ENCODE measurements at places on chromosomes 3 and 15.

DNA sequence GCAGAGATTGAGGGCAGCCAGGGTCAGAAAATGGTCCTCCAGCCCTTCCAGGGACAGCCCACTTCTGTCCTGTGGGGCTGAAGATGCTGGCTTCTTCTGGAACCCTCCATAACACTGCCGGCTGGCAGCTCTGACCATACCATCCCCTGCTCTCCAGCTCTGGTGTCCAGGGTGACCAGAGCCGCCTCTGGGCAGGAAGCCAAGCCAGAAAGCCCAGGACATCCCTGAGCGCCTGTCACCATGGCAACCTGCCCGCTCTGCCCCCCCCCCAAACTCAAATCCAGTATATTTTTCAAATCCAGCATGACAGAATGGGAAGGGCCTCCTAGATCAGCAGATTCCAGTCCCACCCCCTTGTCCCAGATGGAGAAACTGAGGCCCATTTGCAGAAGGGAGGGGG, 420 bp upstream of the TMIE start:
- no peak for DNase-seq

- DNase-seq: no peak
Measured at GRCh38 chr15:40435710-40436089, 5.1 kb upstream of the BAHD1 start.

DNA sequence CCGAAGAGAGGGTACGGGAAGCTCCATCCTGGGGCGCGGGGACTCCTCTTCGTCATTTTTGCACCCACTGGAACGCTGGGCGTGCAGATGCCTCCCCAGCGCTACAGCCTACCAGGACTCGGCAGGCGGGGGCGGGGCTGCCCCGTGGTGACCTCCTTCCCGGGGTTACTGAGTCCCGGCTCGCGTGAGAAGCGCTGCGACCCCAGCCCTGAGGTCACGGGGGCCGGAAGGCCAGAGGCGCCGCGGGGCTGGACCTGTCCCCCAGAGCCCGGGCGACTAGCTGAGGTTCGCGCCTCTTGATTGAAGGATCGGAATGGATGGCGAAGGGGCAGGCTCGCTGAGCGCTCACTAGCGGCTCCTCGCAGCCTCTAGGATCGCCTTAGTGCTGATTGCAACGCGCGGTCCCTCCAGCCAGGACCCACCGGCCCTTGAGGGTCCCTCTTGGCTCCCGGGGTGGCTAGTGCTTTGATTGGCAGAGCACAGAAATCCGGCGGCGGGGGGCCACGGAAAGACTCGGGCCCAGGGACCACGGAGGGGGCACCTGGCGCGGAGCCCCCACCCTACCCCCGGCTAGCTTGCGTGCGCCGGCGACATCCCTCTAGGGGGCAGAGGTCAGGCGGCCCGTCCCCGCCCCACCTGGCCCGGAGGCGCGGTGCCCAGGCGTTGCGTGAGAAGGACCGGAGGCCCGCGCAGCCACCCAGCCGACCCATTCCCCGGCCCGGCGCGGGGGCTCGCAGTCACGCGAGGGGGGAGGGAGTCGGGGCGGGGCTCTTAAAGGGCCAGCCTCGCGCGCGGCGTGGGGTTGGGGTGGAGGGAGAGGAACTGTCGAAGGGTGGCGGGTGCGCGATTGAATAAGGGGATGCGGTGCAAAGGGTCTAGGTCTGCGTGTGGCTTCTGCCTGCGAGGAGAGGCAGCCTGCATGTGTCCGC, 781 bp upstream of the CYP1A1 start:
- no peak for DNase-seq

DNA sequence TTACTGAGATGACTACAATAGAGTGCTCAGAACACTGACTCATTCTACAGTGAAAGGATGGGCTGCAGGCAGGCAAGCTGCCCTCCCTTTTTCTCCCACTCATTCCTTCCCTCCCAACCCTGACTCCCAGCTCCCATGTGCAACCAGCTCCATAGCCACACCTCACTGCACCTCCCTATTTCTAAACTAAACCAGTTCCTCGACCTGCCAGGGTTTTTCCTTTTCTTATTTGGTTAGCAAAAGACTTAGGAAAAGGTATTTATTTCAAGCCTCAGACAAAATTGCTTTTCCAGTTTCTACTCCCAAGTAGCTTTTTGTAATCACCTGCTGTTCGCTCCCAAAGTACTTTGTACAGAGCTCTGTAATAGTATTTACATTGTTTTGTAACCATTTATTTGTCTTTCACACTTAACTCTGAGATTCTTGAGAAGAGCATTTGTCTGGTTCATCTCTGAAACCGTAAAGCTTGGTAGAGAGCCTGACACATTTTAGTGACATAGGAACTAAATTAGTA, 2.2 kb downstream of the AADAC start:
- DNase-seq: no peak

DNA sequence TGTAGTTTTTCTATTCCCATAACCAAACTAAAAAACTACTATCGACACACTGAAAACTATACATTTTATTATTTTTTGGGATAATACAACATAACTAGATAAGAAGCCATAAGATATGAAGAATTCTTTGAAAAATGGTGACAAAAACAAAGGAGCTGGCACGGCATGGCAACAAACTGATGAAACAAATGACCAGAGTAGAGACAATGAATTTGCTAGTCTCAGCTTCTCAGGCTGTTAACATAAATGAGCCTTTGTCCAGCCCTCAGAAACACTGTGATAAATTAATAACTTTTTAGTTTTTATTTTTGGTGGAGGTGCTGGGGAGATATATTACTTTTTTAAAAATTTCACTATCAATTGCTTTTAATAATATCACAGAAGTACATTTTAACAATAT, 100.7 kb downstream of the SMARCC1 start:
- no peak for DNase-seq

- DNase-seq: no peak
Measured at GRCh38 chr15:32636410-32636809, 5.1 kb upstream of the SCG5 start.

DNA sequence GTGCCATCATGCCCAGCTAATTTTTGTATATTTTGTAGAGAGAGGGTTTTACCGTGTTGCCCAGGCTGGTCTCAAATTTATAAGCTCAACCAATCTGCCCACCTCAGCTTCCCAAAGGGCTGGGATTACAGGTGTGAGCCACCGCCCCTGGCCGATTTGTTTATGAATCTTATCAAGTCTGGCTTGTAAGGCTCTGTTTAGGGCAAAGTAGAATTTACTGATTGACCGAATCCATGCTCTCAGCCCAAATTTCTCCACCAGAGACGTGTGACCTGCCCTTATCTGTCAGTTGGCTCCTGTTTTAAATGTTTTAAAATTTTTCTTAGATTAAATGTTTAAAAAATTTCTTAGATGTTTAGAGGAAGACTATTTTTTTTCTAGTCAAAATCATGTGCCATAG, 19.5 kb downstream of the RAD54L2 start:
- no peak for DNase-seq

DNA sequence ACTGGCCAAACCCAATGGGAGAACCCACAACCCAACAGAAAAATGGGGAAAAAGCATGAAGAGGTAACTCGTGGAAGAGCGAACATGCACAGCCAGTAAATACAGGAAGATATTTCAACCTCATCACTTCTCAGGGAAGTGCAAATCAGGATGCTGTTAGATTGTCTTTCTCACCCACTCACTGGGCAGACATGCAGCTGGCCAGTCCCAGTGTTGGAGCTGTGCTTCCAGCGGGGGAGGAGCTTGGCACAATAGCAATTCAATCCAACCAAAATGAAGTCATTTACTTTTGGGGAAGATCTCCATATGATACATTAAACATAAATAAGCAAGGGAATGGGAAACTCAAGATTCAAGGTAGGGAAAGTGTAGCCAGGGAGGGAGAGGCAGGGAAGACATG, 12.1 kb downstream of the WNT7A start:
- DNase-seq: no peak

DNA sequence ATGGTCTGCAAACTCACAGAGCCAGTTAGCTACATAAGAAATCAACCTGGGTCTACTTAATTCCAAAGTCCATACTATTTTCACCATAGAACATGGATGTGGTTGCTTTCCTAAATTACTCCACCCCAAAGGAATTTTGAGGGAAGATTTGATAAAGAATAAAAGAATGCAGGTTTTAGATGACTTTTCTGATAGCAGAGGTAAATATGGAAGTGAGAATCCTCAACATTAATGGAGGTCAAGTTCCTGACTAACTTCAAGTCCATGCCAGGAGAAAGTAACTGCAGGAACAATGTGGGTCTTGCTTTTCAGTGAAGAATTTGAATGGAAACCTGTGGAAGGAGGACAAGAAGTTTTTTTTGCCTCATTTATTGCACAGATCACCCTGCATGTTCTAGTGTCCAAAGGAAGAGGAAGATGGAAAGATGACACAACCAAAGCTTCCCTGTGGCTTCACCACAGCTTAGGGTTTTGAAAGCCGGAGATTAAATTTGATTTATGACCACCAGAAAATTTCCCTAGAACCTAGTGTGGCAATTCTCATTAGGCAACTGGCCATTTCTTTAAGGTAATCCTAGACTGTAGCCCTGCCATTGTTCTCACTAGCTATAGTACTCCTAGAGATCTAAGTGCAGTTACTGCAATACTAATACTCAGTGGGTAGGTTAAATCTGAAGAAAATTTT, 429.7 kb downstream of the RAP2B start:
- DNase-seq: no peak

- DNase-seq: no peak
Measured at GRCh38 chr3:143832433-143832832, 15.8 kb downstream of the SLC9A9 start.

- DNase-seq: peak; percentile 10
Measured at GRCh38 chr15:39801641-39802309, 19.1 kb upstream of the FSIP1 start.
